ENCODE measurements at places on chromosomes 3 and 15. TPM values are rescaled to one million over a fixed set of nuclear protein-coding genes. Genes with fewer than 3 reads are reported as not detected.

CTSH gene
- total RNA-seq = 6.5 TPM

BOC gene
- not detected for total RNA-seq

AADACL2 gene
- total RNA-seq = not detected

MAP3K13 gene
- total RNA-seq = 11.7 TPM

UACA gene
- not detected for total RNA-seq

All from naive thymus-derived CD8-positive, alpha-beta T cell (primary cell).